ENCODE measurements at places on chromosomes 7 and 10. TPM values are rescaled to one million over a fixed set of nuclear protein-coding genes. Genes with fewer than 3 reads are reported as not detected.

- no peaks in the 10 kb centered on the region for H3K36me3 ChIP-seq
- H3K27ac ChIP-seq: no peak overlapping the region
- no peak for DNase-seq
- no peaks in the 10 kb centered on the region for H3K4me1 ChIP-seq
Observed at GRCh38 chr10:108556186-108556585, 1367.1 kb downstream of the XPNPEP1 start.

DNA sequence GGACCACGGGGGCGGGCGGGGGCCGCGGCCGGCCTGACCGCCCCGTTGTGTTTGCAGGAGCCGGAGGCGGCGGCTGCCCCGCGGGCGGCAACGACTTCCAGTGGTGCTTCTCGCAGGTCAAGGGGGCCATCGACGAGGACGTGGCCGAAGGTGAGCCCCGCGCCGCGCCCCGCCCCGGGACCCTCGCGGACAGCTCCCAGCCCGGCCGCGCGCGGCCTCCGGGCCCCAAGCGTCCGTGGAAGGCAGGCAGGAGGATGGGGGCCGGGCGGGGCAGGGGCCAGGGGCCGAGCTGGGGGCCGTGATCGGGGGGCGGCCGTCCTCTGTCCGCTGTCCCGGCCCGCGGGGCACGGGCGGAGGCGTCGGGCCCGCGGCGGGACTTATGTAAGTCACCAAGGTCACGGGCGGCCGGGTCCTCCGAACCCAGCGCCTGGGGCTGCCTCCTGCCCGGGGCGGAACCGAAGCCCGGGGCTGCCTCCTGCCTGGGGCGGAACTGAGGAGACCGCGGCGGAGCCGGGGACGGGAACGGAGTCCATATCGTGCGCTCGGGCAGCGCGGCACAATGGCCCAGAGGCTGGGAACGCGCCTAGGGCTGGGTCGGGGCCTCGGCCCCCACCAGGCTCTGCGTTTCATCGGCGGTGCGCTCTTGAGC lies 497 bp downstream of the PPP2R2D start:
- peaks cover 4% of the 10 kb centered on the region for H3K27me3 ChIP-seq
- H3K4me3 ChIP-seq: peak overlapping the region; percentile 87
- peak overlapping the region; percentile 92 for H3K27ac ChIP-seq

DNA sequence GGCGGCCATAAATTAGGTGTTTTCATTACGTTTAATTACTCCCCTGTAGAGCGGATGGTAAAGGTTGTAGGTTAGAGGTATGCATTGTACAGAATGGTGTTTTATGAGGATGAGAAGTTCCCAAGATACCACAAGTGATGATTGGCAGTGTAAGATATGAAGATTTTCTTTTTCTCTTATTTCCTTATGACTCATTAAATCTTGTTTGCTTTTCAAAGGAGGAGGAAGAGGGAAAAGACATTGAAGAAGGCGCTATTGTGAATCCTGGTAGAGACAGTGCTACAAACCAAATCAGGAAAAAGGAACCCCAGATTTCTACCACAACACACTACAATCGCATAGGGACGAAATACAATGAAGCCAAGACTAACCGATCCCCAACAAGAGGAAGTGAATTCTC lies 133.9 kb downstream of the AASS start:
- no peaks in the 10 kb centered on the region for H3K27me3 ChIP-seq
- H3K36me3 ChIP-seq: no peaks in the 10 kb centered on the region
- H3K4me3 ChIP-seq: no peak overlapping the region
- H3K27ac ChIP-seq: no peak overlapping the region
- DNase-seq: no peak
- H3K4me1 ChIP-seq: no peaks in the 10 kb centered on the region

GRCh38 chr10:34097682-34098081 lies 717.4 kb downstream of the PARD3 start:
- peaks cover 4% of the 10 kb centered on the region for H3K36me3 ChIP-seq
- H3K4me1 ChIP-seq: no peaks in the 10 kb centered on the region
- no peak overlapping the region for H3K27ac ChIP-seq
- no peak overlapping the region for H3K4me3 ChIP-seq
- H3K27me3 ChIP-seq: no peaks in the 10 kb centered on the region
- no peak for DNase-seq

GRCh38 chr10:48446785-48447184 lies 140.3 kb downstream of the MAPK8 start:
- no peak overlapping the region for H3K4me3 ChIP-seq
- H3K27ac ChIP-seq: no peak overlapping the region
- DNase-seq: no peak
- H3K4me1 ChIP-seq: no peaks in the 10 kb centered on the region

GRCh38 chr10:114046087-114046458 lies 2.4 kb downstream of the ADRB1 start:
- H3K36me3 ChIP-seq: no peaks in the 10 kb centered on the region
- no peak overlapping the region for H3K4me3 ChIP-seq
- no peak for DNase-seq
- H3K27me3 ChIP-seq: peaks cover 61% of the 10 kb centered on the region

- H3K36me3 ChIP-seq: no peaks in the 10 kb centered on the region
- H3K4me3 ChIP-seq: no peak overlapping the region
- no peak overlapping the region for H3K27ac ChIP-seq
- peaks cover 12% of the 10 kb centered on the region for H3K27me3 ChIP-seq
Observed at GRCh38 chr7:116798232-116798631, 64.2 kb upstream of the CAPZA2 start.

- no peak for DNase-seq
- no peak overlapping the region for H3K4me3 ChIP-seq
- no peaks in the 10 kb centered on the region for H3K36me3 ChIP-seq
- H3K27ac ChIP-seq: no peak overlapping the region
- no peaks in the 10 kb centered on the region for H3K27me3 ChIP-seq
Observed at GRCh38 chr10:28355376-28355775, 52.5 kb upstream of the MPP7 start.

GRCh38 chr10:115856580-115856979 lies 416.4 kb downstream of the GFRA1 start:
- DNase-seq: no peak
- no peak overlapping the region for H3K4me3 ChIP-seq
- no peaks in the 10 kb centered on the region for H3K27me3 ChIP-seq

- H3K4me3 ChIP-seq: no peak overlapping the region
- no peak overlapping the region for H3K27ac ChIP-seq
- no peaks in the 10 kb centered on the region for H3K36me3 ChIP-seq
- no peak for DNase-seq
- no peaks in the 10 kb centered on the region for H3K27me3 ChIP-seq
Observed at GRCh38 chr7:138887872-138888656, 90.1 kb upstream of the ATP6V0A4 start.

DNA sequence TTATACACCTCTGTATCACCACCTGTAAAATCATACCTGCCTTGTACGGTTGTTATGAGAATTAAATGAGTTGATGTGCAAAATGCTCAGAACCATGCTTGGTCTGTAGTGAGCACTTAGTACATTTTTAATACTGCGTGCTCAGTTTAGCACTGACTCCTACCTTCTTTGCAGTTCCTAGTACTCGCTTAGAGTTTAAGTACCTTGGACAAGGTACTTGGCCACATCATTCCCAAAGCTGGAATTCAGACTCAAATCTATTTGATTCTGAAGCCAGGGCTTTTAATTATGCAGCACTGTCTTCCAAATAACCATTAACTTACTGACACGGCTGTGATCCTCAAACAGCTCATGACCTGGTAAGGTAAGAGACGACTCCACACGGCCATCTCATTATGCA lies 100.0 kb upstream of the AGK start:
- H3K36me3 ChIP-seq: no peaks in the 10 kb centered on the region
- H3K27ac ChIP-seq: no peak overlapping the region
- DNase-seq: no peak

GRCh38 chr10:97676770-97677581 lies 10.1 kb downstream of the AVPI1 start:
- no peak overlapping the region for H3K4me3 ChIP-seq
- peaks cover 2% of the 10 kb centered on the region for H3K36me3 ChIP-seq
- no peak overlapping the region for H3K27ac ChIP-seq
- H3K4me1 ChIP-seq: no peaks in the 10 kb centered on the region
- no peaks in the 10 kb centered on the region for H3K27me3 ChIP-seq

DNA sequence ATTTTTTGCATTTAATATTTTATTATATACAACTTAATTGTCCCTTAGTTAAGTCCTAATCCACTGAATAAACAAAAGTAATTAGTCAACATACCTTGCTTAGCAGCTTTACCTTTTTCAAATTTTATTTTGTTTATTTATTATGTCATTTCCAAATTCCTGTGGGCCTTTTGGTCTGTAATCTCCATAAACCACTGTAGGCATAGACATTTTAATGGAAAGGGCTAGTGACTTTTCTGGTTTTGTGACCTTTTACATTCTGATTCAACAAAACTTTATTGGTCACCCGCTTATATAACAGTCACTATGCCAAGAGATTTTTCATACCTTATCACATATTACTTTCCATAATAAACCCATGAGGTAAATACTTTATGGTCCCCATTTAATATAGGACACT lies 181.3 kb upstream of the PRPS1L1 start:
- H3K27ac ChIP-seq: no peak overlapping the region
- no peaks in the 10 kb centered on the region for H3K27me3 ChIP-seq
- no peaks in the 10 kb centered on the region for H3K4me1 ChIP-seq
- no peak for DNase-seq
- H3K36me3 ChIP-seq: no peaks in the 10 kb centered on the region
- H3K4me3 ChIP-seq: no peak overlapping the region

- H3K4me3 ChIP-seq: no peak overlapping the region
- H3K36me3 ChIP-seq: no peaks in the 10 kb centered on the region
Observed at GRCh38 chr10:37390926-37391325, 265.5 kb downstream of the ANKRD30A start.

GRCh38 chr10:95767884-95768556 lies 12.1 kb downstream of the ENTPD1 start:
- no peaks in the 10 kb centered on the region for H3K4me1 ChIP-seq
- no peak overlapping the region for H3K27ac ChIP-seq
- H3K36me3 ChIP-seq: no peaks in the 10 kb centered on the region
- no peak overlapping the region for H3K4me3 ChIP-seq
- no peaks in the 10 kb centered on the region for H3K27me3 ChIP-seq

- H3K4me1 ChIP-seq: peaks cover 5% of the 10 kb centered on the region
- H3K36me3 ChIP-seq: no peaks in the 10 kb centered on the region
- DNase-seq: no peak
Observed at GRCh38 chr7:117323305-117323850, 520 bp upstream of the WNT2 start.

DNA sequence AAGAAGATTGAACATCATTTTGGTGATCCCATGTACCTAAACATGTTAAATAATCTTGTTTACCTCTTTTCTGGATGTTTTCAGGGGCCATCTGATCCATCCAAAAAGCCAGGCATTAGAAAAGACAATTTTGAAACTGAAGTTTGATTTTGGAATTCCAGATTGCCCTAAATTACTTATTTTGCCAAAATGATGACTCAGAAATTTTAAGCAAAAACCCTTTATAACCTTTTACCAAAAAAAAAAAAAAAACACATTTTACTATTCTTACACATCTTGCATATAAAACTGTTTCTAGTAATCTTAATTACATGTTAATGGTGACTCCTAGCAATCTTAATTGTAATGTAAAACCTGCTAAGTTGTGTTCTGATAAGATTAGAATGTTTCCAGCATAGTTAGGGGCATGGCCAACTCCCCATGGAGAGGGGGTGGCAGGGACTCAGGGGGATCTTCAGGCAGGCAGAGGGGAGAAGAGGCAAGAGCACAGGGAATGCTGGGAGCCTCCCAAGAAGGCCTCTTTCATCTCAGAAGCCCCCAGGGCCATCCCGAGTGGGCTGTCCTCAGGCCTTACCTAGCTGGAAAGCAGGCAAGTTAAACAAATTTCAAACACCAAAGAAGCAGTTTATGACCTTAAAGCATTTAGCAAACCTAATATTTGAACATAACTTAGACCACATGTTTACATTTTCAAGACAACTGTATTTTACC lies 25.8 kb upstream of the AKR1C3 start:
- no peak for DNase-seq
- H3K27me3 ChIP-seq: no peaks in the 10 kb centered on the region
- no peak overlapping the region for H3K27ac ChIP-seq
- no peaks in the 10 kb centered on the region for H3K4me1 ChIP-seq
- no peak overlapping the region for H3K4me3 ChIP-seq

DNA sequence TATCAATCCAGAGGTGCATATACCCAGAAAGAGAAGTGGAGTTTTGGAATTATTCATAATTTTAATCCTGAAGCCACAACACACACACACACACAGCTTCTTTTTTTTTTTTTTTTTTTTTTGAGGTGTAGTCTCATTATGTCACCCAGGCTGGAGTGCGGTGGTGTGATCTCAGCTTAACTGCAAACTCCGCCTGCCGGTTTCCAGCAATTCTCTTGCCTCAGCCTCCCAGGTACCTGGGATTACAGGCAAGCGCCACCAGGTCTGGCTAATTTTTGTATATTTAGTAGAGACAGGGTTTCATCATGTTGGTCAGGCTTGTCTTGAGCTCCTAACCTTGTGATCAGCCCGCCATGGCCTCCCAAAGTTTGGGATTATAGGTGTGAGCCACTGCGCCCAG lies 35.4 kb downstream of the TET1 start:
- H3K4me3 ChIP-seq: no peak overlapping the region
- no peak overlapping the region for H3K27ac ChIP-seq
- peaks cover 8% of the 10 kb centered on the region for H3K4me1 ChIP-seq
- H3K27me3 ChIP-seq: no peaks in the 10 kb centered on the region

DNA sequence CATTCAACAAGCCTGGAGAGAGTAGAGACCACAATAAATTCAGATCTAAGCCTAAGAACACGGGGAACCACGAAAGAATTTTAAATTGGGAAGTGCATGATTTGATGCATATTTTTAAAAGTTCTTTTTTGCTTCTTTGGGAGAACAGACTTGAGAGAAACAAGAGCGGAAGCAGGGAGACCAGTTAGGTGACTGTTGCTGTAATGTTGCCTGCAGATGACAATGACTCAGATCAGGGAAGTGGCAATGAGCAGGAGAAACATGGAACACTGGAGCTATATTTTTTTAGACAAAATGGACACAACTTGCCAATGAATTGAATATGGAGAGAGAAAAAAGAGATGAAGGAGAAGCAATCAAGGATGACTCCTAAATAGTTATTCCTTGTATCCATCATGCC lies 125.1 kb downstream of the RAPGEF5 start:
- H3K4me3 ChIP-seq: no peak overlapping the region
- H3K27me3 ChIP-seq: no peaks in the 10 kb centered on the region
- H3K36me3 ChIP-seq: no peaks in the 10 kb centered on the region

DNA sequence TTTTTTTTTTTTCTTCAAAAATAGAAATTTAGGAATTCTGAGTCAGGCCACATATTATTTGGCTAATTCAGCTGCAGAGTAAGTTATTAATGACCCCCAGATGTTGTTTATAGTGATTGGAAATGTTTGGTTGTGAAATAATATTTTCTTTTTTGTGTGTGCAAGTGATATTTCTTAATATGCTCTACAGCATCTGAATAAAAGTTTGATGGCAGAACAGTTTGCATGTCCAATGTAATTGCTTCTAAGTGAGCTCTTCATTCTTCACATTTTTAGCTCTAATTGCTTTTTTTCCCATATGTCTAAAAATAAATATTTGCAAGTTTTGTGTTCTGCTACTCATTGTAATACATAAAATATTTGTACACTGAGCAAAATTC lies 116.0 kb downstream of the ARID5B start:
- peaks cover 76% of the 10 kb centered on the region for H3K4me1 ChIP-seq
- H3K27me3 ChIP-seq: no peaks in the 10 kb centered on the region
- H3K27ac ChIP-seq: peak overlapping the region; percentile 67
- no peak for DNase-seq
- peaks cover 54% of the 10 kb centered on the region for H3K36me3 ChIP-seq

Gene HSPA12A
- 0.05 TPM for total RNA-seq

Gene OR2A7
- 1.2 TPM for total RNA-seq

Gene AP4M1
- 12.7 TPM for total RNA-seq

Gene HKDC1
- total RNA-seq: 1.6 TPM

Gene ITGA8
- not detected for total RNA-seq

Gene BRAT1
- total RNA-seq: 26.8 TPM

Data from activated naive CD4-positive, alpha-beta T cell treated with anti-CD3 and anti-CD28 coated beads for 36 hours (primary cell).